ENCODE measurements at places on chromosomes 11 and 22.
A peak's percentile ranks its signal among the peaks of the same experiment; 100 is the strongest.

- no peak for DNase-seq
Measured at GRCh38 chr11:14132312-14132711, 169.8 kb downstream of the SPON1 start.

DNA sequence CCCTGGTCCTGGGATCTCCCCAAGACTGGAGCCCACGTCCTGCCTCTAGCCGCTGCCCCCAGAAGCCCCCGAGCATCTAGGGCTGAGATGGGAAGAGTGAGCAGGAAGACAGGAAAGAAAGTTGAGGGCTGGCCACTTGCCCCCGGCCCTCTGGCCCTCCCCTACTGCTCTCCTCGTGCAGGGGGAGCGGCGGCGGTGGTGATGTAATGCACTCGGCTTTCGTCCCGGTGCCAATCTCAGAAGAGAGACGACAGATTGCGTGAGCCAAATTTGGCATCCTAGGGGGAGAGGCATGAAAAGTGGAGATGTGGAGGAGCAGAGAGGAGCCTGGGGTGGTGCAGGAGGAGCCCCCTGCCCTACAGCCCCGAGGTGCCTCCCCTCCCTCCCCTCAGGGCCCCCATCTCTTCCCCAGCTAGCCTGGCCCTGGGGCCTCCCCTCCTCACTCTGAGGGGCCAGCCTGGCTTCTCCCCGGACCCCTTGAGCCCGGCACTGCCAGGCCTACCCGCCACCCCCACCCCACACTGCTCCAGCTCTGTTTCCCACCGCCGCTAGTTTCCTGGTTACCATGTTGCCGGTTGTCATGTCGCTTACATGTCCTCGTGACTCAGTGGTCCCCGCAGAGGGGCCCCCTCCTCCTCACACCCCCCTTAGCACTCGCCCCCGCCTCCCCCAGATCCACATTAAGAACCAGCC lies 2.5 kb downstream of the KCNJ4 start:
- peak; percentile 86 for DNase-seq

GRCh38 chr11:63573881-63574855 lies 11.0 kb upstream of the PLAAT2 start:
- no peak for DNase-seq

- DNase-seq, result no peak
Measured at GRCh38 chr11:83112886-83113285, 41.2 kb upstream of the RAB30 start.

Data from NCI-H446 treated with DMSO at 0.1 percent for 48 hours (cell line).